Stimulated activated CD8-positive, alpha-beta memory T cell treated with anti-CD3 and anti-CD28 coated beads, Interleukin-2, amount 100 ng/mL, for 1 hour (primary cell): ENCODE measurements at places on chromosomes 7 and 10.

GRCh38 chr10:43315535-43316207 is 48.8 kb upstream of the RASGEF1A start:
- no peak for DNase-seq

GRCh38 chr10:104155591-104155990 is 33.6 kb downstream of the SFR1 start:
- no peak for DNase-seq

DNA sequence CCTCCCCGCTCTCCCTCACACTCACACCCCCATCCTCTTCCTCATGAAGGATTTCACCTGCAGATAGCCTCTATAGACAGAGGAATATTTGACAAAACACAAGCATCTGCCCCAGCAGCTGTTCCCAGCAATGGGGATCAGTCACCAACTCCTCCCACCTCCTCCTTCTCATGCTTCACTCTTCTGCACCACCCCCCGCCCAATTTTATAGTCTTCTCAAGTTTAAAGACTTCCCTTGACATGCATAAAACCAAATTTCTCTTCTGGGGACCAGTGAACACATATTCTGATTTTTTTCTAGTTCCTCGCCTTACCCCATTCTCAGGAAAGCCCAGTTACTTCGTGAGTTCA is 654.4 kb downstream of the LRMDA start:
- DNase-seq, result no peak

DNA sequence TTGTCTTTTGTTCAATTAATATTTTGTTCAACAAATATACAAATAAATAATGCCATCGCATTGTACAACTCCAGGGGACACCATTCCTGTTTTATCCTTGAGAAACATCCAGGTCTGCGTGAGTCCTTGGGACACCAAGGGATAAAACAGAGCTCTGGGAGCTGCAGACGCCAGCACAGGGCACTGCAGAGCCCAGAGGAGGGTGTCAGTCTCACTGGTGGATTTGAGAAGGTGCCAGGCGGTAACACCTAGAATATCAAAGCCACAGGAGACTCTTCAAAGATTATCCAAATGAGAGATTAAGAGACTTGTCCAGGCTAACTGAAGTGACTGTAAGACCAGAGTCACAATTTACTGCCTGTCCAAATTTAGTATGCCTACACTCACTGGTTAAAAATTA is 55.3 kb downstream of the TEX36 start:
- no peak for DNase-seq

DNA sequence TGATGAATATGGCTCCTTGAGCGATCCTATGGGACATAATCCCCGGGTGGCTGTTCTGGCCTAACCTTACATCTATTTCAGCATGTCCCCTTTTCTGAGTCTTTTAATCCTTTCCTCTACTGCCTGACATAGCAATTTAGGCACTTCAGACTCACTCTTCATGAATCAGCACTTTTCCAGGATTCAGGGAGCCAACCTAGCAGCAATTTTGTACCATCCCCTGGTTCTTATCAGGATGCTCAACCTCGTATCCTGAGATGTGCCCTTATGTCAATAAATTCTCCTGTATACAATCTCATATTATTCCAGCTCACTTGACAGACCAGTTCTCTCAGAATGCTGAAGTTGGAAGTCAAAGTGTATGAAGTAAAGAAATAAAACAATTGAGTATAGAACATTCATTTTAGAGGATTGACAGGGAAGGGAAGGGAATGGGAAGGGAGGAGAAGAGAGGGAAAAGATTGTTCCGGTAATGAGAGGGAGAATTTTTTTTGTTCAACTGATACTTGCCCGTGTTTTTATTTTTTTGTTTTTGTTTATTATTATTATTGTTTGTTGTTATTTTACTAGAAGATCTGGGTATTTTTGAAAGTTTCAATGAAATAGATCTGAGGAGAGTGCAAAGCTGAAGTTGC is 8.2 kb upstream of the ZC3HAV1 start:
- DNase-seq, result no peak
